ENCODE measurements at places on chromosomes 2 and 18.

DNA sequence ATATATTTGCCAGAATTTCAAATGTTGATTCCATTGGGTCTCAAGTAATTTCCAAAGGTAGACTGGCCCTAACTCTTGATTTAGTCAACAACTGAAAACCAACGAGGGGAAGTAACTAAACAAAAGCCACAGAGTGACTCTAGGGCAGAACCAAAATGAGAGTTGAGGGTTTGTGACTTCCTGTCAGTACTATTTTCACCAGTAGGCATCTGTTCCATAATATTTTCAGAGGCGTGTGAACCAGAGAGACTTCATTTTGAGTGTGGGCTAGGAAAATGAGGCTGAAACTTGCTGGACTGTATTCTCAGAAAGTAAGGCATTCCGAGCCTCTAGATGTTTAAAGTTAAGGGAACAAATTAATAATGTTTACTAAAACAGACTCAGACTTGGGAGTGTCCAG, 70.6 kb downstream of the GDF7 start:
- no peak for DNase-seq

- no peak for DNase-seq
These were observed 32.8 kb downstream of the UXS1 start for GRCh38 chr2:106161341-106161740.

- no peak for DNase-seq
These were observed 284.1 kb downstream of the AGPS start for GRCh38 chr2:177676636-177677035.

GRCh38 chr2:45851576-45852304, 200.3 kb downstream of the PRKCE start:
- no peak for DNase-seq

GRCh38 chr2:236781933-236782816, 212.6 kb downstream of the ACKR3 start:
- peak; percentile 62 for DNase-seq

Data from cardiac septum (tissue), 1 donor.